Activated B cell treated with CpG ODN at 0.5 μM for 24 hours (primary cell): ENCODE measurements at places on chromosomes 13 and 19. TPM values are rescaled to one million over a fixed set of nuclear protein-coding genes. Genes with fewer than 3 reads are reported as not detected.

DNA sequence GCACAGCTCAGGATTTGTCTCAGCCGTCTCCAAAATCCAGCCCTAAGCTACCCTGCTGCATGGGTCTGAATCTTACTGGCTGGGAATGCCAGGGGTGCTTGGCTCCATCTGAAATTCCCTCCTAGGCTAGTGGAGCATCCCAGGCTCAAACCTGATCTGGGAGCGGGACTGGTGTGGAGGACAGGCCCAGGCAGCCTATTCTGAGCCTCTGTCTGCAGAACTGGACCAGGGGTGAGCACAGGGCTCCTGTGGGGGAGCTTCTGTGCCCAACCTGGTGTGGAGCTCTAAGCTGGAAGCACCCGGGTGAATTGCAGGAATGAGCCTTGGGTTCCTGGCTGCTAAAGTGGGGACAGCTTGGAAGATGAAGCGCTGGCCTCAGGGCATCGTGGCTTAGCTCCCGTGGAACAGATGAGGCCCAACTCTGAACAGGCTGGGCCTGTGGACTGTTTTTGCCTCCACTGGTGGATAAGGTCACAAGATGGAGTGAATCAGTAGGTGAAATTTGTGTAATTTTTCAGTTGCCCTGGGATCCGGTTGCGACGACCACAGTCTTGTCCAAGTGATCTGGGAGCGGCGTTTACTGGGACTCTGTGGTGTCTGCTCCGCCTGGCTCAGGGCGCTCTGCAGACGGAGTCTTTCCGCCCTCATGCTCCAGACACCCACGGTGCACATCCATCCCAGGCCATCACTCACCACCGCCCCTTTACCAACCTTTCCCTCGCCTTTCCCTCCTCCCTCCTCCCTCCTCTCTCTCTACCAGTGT, 79.5 kb downstream of the TEX29 start:
- no peak for DNase-seq

Gene YIPF2
- 23.0 and 23.9 TPM in 2 replicates for total RNA-seq

Gene PRSS57
- total RNA-seq = not detected in 2 replicates

- DNase-seq = no peak
These were observed 84.0 kb upstream of the SLC7A1 start for GRCh38 chr13:29679396-29680053.

- DNase-seq = peak; percentile 29
These were observed 7.8 kb downstream of the MKNK2 start for GRCh38 chr19:2043251-2043641.

DNA sequence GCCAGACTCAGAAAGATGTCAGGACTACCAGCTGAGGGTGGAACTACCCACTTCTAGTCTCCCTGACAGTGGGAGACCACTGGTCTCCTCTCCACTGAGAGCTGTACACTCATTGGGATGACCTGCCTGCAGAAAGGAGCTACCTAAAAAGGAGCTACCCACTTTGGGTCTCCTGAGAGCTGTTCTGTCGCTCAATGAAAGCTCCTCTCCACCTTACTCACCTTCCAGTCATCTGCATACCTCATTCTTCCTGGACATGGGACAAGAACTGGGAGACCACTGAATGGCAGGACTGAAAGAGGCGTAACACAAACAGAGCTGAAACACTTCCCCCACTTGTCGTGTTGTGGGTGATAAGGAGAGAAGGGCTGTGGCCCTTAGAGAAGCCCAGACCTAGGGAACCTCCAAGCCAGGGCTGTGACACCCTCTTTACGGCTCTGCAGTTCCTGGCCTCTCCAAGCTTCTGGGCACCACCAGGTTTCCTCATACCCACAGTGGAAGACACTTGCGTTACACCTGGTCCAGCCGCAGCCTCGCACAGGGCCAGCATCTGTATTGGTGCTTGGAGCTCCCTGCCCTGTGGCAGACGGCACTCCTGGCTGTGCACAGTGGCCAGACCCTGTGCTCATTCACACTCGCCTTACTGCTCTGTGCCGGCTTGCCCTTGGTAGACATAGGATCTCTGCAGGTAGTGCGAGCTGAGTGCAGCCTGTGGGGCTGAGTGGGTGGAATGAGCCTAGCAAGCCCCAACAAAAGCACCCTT, 54.9 kb upstream of the SLITRK6 start:
- peak; percentile 11 for DNase-seq

- no peak for DNase-seq
These were observed 46.8 kb downstream of the TEX26 start for GRCh38 chr13:30978981-30979956.

GRCh38 chr13:26326562-26326961, 72.6 kb downstream of the CDK8 start:
- DNase-seq = no peak

DNA sequence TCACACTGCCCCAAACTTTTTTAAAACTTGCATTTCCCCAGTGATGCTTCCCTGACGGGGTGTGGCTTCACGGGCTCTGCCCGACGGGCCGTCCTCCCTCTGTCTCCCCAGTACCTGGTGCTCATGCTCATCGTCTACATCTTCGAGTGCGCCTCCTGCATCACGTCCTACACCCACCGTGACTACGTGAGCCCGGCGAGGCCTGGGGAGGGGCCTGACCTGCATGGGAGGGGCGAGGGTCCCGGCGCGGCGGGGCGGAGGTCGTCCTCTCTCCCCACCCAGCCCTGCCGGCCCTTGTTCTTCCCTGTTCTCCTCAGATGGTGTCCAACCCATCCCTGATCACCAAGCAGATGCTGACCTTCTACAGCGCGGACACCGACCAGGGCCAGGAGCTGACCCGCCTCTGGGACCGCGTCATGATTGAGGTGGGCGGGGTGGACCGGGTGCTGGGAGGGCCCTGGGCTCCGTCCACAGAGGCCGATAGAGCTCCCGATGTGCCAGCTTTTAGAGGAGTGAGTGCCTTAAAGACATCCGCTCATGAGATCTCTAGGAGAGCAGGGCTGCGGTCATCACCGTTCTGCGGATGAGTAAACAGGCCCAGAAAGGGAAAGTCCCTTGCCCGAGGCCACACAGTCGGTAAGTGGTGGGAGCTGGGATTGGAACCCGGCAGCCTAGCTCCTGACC, 6.9 kb downstream of the UPK1A start:
- no peak for DNase-seq

GRCh38 chr19:46449228-46449627, 20.5 kb upstream of the PNMA8C start:
- DNase-seq = no peak

Gene VSTM2B
- not detected in 2 replicates for total RNA-seq

DNA sequence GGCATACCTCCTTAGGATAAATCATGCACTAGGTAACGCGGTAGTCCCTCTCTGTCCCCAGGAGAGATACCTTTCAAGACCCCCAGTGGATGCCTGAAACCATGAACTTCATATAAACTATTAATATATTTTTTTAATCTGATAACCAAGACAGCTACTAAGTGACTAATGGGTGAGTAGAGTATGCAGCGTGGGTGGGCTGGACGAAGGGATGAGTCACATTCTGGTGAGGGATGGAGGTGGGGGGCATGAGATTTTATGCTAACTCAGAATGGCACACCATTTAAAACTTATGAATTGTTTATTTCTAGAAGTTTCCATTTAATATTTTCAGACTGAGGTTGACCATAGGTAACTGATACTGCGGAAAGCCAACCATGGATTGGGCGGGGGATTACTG, 46.2 kb downstream of the CDK8 start:
- DNase-seq = no peak
